ENCODE measurements at places on chromosomes 5 and 9.

DNA sequence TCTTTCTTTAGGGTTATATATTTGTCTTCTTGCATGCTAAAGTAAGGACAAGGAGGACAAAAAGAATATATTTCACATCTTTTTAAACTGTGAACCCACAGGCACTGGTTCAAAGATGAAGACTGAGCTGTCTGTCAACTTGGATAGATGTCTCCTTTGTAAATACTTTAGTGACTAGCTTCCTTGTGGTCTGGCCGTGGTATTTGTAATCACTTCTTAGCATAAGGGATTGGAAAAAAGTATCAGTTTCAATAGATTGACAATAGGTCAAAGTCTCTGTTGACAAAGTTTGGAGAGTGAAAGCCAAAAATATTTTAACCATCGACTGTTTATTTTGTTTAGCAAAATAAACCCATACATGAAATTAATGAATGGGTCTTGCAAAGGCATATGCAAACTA, 91.4 kb downstream of the TMEM167A start:
- no peak for DNase-seq

GRCh38 chr5:59000211-59000610, 417.3 kb downstream of the RAB3C start:
- DNase-seq = no peak

DNA sequence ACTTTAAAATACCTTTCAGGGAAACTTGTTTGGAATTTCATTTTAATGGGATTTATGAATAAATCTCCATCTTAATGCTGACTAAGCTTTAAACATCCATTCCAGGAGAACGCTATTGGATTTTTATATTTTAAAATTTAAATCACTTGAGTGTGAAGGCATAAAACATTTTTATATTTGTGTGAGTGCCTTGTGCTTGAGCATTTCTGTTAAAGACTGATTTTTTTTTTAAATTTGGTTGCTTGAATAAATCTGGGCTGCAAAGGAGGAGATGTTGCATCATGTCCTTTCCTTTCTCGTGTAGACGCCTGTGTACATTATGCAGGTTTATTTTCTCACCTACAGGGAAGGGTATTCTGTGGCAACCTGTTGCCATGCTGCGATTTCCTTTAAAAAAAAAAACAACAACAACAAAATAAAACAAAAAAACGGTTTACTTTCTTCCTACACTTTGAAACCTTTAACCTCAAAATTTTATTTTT, 108.1 kb downstream of the ZNF462 start:
- DNase-seq = no peak

DNA sequence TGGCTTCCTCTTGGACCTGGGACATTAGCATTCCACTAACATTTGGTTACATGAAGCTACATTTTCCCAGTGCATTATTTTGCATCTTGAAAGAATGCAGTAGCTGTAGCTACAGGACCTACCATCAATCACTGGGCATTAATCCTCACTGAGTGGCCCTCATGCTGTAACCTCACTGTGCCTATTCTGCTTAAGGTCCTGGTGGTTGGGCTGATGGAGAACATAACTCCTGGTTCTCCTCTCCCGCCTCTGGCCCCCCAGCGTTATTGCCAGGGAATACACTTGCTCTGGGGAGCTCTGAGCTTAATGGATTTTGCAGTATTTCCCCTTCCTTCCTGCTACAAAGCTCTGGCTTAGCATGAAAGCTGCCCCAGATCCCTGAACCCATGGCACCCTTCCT, 111.5 kb upstream of the EQTN start:
- DNase-seq = no peak

DNA sequence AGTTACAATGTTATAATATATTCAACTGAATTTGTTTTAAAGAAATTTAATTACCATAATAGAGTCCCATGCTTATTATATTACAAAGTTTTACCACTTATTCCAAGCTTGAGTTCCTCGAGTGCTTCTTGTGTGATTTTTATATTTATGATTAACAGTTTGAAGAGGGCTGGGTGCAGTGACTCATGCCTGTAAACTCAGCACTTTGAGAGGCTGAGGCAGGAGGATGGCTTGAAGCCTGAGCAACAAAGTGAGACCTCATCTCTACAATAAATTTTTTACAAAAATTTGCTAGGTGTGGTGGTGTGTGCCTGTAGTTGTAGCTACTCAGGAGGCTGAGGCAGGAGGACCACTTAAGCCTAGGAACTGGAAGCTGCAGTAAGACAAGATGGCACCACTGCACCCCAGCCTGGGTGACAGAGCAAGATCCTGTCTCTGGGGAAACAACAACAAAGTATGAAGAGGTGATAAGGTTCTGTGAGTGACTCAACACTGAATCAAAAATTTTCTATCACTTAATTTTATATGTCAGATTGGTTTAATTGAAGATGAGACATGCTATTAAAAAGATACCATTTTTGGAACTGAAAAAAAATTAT, 9.2 kb downstream of the POC5 start:
- DNase-seq = peak; percentile 12

DNA sequence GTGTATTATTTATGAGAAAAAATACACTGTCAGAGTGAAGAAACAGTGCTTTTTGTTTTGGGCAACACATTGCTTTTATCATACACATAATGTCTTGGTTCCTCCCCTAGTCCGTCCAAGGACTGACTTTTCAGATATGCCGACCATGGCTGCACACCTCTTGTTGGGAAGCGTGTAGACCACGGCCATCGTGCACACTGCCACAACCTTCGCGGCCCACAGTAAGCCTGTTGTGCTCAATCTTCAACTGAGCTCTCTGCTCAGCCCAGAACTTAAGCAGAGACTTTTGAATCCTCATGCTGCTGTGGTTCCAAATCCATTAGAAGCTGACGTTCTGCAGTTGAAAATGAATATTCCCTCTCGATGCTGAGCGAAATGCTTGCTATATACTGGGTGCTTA, 157.6 kb upstream of the IRX2 start:
- DNase-seq = no peak

DNA sequence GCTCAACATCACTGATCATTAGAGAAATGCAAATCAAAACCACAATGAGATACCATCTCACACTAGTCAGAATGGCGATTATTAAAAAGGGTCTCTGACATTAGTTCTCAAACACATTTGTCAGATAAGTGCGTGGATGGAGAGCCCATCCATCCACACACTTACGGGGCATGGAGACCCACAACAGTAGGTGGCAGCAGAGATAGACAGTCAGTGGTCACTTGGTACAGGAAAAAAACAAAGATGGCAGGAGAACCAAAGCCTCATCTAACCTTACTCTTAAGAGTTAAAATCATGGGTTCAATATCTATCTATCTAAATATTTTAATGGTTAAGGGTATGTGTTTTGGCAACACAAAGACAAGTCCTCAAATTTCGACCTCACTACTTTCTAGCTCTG, 1378.7 kb upstream of the C9orf72 start:
- no peak for DNase-seq

- DNase-seq = peak; percentile 42
These were observed 126.3 kb downstream of the ARHGAP26 start for GRCh38 chr5:142896325-142897007.

- no peak for DNase-seq
These were observed 21.6 kb downstream of the OR1J1 start for GRCh38 chr9:122456123-122456522.

DNA sequence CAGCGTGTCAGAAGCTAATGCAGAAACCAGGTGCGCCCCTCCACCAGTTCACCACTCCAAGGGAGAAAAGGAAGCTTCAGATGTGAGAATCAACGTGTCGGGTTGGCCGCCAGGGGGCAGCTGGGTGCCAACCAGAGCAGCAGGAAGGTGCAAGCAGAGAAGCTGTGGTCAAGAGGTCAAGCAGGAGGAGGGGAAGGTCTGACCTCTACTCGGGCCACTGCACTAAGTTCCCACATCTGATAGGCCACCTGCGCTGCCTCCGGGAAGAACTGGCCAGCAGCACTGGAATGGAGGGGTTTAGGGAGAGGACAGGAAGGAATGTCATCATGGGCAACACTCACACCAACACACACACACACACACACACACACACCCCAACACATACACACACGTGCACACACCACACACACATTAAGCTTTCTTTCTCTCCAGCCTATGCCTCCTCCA, 31.4 kb downstream of the ANXA6 start:
- peak; percentile 49 for DNase-seq

- peak; percentile 81 for DNase-seq
These were observed 60.9 kb upstream of the IL17B start for GRCh38 chr5:149439899-149440542.

DNA sequence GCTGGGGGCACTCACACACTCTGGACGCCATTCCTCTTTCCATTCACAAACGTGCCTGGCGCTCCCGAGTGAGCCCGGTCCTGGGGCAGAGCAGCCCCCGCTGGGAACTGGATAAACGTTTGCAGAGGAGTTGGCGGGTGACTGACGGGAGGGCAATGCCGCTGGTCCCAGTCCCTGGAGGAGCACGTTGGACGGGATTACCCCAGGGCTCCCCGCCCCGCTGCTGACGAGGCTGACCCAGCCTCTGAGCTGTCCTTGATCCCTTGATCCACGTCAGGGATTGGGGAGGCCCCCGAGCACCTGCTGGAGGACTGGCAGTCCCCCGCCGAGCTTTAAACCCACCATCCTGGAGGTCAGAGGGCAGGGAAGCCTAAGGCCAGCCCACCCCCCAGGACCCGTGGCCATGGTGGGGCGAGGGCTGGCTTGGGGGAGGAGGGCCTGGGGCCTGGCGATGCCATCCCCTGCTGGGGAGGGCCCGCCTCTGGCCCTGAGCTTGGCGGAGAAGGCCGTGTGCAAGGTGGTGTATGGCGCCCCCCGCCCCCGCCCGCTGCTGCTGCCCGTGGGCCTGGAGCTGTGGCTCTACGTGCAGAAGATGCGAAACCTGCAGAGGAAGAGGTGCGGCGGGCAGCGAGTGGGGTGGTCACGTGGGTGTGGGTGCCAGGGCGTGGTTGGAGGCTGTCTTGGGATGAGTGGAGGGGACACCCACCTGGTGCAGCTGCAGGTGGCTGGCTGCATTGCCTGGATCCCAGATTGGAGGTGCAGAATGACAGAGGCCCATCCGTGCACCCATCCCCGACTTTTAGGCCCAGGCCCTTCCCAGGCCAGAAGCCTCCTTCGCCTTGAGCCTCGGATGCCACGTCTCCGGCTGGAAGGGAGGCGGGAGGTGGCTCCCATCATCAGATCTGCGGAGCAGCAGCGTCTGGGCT, 4.5 kb downstream of the GPSM1 start:
- no peak for DNase-seq

DNA sequence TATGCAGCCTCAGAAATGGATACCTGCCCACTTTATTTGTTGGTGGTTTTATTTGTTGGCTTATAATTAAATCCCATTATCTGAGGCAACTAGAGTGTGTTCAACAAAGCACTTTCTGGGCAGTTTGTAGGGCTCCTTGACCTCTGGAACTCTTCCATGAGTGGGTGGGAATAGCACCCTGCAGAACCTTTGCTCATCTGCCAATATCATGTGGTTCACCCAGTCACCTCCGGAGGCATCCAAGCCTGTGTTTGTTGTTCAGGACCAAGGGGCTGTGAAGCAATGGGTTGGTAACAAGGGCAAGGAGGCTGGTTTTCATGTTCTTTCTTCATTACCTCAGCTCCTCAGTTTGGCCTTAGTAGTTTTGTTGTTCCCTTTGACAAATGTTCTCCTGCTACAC, 314.0 kb downstream of the NDUFS4 start:
- peak; percentile 3 for DNase-seq

DNA sequence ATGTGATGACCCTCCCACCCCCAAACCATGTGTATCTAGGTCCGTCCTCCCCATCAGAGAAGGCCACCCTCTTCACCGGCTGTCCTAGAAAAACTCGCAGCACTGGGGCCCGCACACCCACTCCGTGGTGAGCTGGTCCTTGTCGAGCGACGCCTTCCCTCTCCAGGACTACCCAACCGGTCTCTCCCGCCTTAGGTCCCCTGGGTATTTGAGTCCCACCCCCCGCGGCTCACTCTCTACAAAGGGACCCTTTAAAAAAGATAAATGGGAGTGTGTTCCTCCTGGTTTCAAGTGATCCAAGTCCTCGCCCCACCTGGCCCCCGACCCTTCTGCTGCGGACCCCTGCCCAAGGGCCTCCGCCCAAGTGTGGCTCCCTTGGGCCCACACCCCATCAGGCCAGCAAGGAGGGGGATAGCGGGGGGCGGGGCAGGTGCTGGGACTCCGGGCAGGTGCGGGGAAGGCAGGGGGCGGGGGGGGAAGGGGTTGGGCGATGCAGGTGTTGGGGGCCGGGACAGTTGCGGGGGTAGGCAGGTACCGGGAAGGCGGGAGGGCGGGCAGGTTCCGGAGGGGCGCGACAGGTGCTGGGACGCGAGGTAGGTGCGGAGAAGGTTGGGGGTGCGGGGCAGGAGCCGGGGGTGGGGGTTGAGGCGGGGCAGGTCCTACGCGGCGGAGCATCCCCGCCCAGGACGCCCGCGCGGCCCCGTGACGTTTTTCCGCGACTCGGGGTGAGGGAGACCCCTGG, 970 bp upstream of the ARRDC1 start:
- DNase-seq = no peak

DNA sequence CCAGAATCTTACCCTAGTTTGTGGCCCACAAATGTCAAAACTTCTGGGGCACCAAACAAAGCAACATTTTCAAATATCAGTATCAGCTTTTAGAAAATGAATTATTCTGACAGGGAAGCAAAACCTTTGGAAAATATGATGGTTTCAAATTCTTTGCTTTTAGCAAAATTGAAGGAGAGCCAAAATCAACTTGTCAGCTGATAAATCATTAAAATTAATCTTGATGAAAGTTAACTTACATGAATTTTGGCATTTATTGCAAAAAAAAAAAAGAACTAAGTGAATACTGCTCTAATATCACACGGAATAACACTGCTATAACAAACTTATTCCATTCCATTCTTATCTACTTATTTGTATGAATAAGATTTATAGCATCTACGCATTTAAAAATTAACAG, 158.1 kb upstream of the TARS1 start:
- no peak for DNase-seq

DNA sequence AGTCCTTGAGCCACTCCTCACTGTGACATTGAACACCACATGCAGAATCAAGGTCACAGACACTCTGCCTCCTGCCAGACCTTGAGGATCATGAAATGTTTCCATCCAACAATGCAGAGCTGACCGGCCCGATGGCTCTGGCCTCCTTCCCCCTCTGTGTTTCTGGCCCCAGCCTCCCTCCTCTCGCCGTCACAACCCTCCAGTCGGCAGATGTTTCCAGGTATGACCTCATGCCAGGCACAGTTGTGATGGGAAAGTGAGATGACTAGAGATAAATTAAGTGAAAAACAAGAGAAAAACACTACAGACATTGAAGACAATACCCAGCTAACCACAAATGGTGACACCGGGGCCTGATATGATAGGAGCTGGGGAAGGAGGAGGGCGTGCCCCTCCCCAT, 9.8 kb downstream of the NTNG2 start:
- DNase-seq = no peak

GRCh38 chr9:72274441-72274840, 90.6 kb downstream of the ZFAND5 start:
- no peak for DNase-seq

GRCh38 chr5:1393571-1394501, 48.9 kb upstream of the CLPTM1L start:
- no peak for DNase-seq

GRCh38 chr9:81388831-81389230, 300.5 kb downstream of the TLE1 start:
- DNase-seq = no peak

DNA sequence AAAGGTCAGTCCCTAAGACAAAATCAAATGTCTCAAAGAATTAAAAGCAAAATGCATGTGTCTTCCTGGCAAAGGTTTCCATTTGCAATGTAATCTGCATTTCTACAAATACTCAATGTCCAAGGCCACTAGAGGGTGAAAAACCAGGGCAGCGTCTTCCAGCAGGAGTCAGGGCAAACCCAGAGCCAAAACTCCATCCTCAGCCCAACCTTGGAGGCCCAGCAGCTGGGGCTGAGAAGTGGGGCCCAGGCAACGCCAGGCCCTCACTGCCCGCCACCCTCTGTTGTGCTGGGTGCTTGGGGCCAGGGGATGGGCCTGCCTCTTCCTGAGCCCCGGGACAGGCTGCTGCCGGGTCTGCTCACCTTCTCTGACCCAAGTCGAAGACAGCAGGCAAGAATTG, 200.1 kb downstream of the PAX5 start:
- no peak for DNase-seq

Measured in fibroblast of lung (primary cell).